ENCODE measurements at places on chromosomes 7 and 10. TPM values are rescaled to one million over a fixed set of nuclear protein-coding genes. Genes with fewer than 3 reads are reported as not detected.

- no peaks in the 10 kb centered on the region for H3K27me3 ChIP-seq
- DNase-seq, result no peak
- H3K27ac ChIP-seq, result no peak overlapping the region
- H3K4me1 ChIP-seq, result no peaks in the 10 kb centered on the region
These were observed 19.7 kb downstream of the TRDMT1 start for GRCh38 chr10:17181751-17182150.

DNA sequence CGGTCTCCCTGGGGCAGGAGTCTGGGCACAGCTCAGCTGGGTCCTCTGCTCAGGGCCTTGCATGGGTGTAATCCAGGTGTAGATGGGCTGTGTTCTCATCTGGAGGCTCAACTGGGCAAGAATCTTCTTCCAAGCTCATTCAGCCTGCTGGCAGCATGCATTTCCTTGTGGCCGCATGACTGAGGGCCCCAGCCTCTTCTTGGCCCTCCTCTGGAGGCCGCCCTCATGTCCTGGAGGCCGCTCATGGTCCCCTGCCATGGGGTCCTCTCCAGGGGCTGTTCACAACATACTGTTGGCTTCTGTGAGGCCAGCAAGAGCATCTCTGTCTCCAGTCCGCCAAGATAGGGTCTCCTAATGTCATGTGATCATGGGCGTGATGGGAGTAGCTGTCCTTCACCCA lies 437.5 kb upstream of the FOXK1 start:
- H3K4me3 ChIP-seq, result no peak overlapping the region
- no peak overlapping the region for H3K27ac ChIP-seq
- no peaks in the 10 kb centered on the region for H3K27me3 ChIP-seq
- H3K36me3 ChIP-seq, result no peaks in the 10 kb centered on the region
- H3K4me1 ChIP-seq, result no peaks in the 10 kb centered on the region

DNA sequence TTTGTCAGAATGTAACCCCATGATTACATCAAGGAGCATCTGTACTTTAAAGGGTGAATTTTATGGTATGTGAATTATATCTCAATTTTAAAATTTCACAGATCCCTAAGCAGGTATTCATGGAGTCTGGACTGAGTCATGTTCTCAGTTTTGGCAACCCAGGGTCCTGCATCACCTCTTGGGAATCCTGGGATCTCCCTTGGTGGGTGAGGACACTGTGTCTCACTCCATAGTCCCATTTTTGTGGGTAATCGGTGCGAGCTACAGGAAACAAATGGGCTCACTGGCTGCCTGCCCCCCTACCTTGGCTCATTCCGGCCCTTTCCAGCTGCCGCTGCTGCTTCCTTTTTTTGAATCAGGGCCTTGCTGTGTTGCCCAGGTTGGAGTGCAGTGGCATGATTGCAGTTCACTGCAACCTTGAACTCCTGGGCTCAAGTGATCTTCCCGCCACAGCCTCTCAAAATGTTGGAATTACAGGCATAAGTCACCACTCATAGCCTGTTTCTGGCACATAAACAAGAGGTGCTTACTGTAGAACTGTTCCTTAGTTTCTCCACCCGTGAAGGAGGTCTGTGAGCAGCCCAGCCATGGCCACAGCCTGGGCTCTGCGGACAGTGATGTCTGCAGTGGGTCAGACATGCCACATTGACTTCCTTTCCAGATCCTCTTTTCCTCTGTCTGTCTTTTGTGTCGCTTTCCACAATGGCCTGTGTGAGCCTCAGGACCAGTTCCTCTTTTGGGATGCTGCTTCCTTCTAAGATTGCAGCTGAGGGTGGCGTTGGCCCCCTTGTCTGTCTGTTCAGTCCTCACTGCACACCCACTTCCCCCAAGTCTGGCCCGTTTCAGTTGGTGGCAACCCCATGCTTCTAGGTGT lies 14.5 kb downstream of the PALD1 start:
- DNase-seq, result no peak
- H3K4me3 ChIP-seq, result no peak overlapping the region
- no peak overlapping the region for H3K27ac ChIP-seq

- H3K4me1 ChIP-seq, result no peaks in the 10 kb centered on the region
- no peak for DNase-seq
- no peaks in the 10 kb centered on the region for H3K36me3 ChIP-seq
- H3K27ac ChIP-seq, result no peak overlapping the region
- no peaks in the 10 kb centered on the region for H3K27me3 ChIP-seq
These were observed 6.5 kb downstream of the OR6B1 start for GRCh38 chr7:144006692-144007042.

DNA sequence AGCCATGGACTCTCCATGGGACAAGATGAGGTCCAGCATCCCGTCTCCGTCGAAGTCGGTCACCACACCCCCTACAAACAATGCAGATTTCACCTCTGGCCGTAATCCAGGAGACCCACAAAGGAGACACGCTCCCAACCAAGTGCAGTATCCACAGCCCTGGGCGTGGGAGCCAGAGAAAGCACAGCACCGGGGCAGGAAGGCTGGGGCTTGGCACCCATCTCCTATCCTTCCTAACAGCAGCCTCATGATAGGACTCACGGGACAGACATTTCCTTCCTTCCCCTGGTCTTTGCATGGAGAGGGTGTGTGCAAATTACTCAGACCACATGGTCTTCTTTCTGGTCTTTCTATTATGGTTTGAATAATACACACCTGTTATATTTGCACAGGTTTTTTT lies 46.3 kb downstream of the GOLGA7B start:
- no peaks in the 10 kb centered on the region for H3K4me1 ChIP-seq
- H3K4me3 ChIP-seq, result no peak overlapping the region
- DNase-seq, result no peak
- no peaks in the 10 kb centered on the region for H3K36me3 ChIP-seq
- H3K27ac ChIP-seq, result no peak overlapping the region

GRCh38 chr7:94062372-94062771 lies 58.2 kb upstream of the BET1 start:
- no peaks in the 10 kb centered on the region for H3K36me3 ChIP-seq
- no peak for DNase-seq
- H3K4me1 ChIP-seq, result peaks cover 12% of the 10 kb centered on the region
- no peak overlapping the region for H3K4me3 ChIP-seq
- peaks cover 4% of the 10 kb centered on the region for H3K27me3 ChIP-seq
- no peak overlapping the region for H3K27ac ChIP-seq

DNA sequence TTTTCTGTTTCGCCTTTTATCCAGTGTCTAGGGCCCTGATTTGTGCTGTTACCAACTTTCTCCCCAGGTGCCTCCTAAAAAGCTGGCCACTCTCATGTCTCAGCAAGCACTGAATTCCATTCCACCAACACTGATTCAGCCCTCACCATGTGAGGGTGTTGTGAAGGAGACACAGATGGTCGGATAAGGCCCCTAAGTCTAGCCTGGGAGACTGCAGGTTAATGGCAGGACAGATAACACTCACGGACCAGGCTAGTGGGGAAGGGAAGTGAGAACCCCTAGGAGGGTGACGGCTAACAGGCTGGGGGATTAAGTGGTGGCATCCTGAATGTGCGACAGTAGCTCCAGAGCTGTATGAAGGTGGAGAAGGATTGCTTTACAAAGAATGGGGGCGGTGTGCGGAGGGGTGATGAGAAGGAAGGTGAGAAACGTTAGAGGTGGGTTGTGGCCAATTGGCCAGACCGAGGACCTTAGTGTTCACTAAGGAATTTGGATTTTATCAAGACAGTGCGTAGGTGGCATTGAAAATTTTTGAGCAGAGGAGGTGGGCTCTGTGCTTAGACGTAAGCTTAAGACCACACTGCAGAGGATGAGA lies 3.8 kb upstream of the DUSP5 start:
- no peak overlapping the region for H3K4me3 ChIP-seq
- peaks cover 16% of the 10 kb centered on the region for H3K4me1 ChIP-seq
- H3K27me3 ChIP-seq, result no peaks in the 10 kb centered on the region
- H3K36me3 ChIP-seq, result no peaks in the 10 kb centered on the region

GRCh38 chr10:25451401-25451800 lies 276.6 kb downstream of the GPR158 start:
- no peak overlapping the region for H3K4me3 ChIP-seq
- H3K36me3 ChIP-seq, result no peaks in the 10 kb centered on the region
- no peak overlapping the region for H3K27ac ChIP-seq
- H3K4me1 ChIP-seq, result no peaks in the 10 kb centered on the region
- no peaks in the 10 kb centered on the region for H3K27me3 ChIP-seq

DNA sequence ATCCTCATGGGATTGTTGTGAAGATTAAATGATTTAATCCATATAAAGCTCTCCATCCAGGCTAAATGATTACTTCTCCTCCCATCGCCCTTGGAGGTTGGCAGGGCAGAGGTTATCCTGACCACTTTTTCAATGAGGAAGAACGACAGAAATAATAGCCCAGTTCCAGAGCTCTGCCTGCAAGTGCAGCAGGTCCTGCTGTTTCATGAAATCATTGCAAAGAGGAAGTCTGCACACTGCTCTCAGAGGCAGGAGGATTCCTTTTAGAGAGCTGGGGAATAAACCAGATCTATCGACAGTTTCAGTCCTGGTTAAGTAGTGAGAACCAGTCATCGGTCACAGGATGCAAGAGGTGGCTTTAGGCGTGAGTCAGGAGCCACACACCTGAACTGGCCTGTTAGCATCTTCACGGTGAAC lies 25.0 kb upstream of the CDH23 start:
- DNase-seq, result no peak
- H3K4me1 ChIP-seq, result no peaks in the 10 kb centered on the region
- H3K36me3 ChIP-seq, result no peaks in the 10 kb centered on the region
- H3K27me3 ChIP-seq, result no peaks in the 10 kb centered on the region
- H3K27ac ChIP-seq, result no peak overlapping the region

DNA sequence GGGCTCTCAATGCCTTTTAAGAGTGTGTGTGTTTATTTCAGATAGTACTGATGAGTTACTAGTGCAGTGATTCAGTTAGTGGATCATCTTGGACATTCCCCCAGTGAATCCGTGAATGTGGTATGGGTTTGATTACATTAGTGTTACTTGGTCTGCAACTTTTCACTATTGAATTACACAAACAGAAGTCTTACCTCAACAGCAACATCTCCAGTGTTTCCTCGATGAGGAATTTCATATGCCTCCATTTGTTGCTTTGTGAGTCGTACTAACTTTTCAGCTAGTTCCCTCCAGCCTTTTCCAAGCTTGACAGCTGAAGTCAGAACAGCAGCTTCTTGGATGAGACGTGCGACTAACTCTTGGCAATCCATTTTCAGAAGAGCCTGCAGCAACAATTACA lies 63.2 kb downstream of the MACC1 start:
- no peaks in the 10 kb centered on the region for H3K4me1 ChIP-seq
- H3K27ac ChIP-seq, result no peak overlapping the region
- no peak overlapping the region for H3K4me3 ChIP-seq
- H3K27me3 ChIP-seq, result no peaks in the 10 kb centered on the region
- DNase-seq, result no peak
- no peaks in the 10 kb centered on the region for H3K36me3 ChIP-seq

DNA sequence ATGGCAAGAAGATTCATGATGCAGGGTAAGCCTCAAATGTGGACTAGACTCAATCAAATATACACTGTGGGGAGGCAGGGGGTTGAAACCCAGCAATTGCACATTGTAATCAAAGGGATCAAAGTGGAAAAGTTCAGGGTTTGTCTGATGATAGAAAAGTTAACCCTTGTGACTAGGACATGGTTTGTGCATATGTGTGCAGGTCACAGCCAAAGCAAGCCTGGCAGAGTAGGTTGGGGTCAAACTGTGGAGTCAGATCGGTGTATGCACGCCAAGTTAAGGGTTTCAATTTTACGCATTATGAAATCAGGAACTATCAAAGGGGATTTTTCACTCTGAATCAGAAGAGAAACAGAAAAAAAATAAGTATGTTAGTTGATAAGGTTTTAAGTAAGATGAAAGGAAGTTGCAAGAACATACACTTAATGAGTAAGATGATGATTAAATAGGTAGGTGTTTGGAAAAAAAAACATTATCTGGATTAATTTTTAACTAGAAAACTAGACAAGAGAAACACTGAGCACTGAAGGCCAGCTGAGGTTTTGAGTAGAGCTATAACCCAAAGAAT lies 188.3 kb downstream of the DGKB start:
- no peak overlapping the region for H3K27ac ChIP-seq
- no peak for DNase-seq
- H3K36me3 ChIP-seq, result no peaks in the 10 kb centered on the region
- H3K27me3 ChIP-seq, result no peaks in the 10 kb centered on the region
- H3K4me3 ChIP-seq, result no peak overlapping the region

DNA sequence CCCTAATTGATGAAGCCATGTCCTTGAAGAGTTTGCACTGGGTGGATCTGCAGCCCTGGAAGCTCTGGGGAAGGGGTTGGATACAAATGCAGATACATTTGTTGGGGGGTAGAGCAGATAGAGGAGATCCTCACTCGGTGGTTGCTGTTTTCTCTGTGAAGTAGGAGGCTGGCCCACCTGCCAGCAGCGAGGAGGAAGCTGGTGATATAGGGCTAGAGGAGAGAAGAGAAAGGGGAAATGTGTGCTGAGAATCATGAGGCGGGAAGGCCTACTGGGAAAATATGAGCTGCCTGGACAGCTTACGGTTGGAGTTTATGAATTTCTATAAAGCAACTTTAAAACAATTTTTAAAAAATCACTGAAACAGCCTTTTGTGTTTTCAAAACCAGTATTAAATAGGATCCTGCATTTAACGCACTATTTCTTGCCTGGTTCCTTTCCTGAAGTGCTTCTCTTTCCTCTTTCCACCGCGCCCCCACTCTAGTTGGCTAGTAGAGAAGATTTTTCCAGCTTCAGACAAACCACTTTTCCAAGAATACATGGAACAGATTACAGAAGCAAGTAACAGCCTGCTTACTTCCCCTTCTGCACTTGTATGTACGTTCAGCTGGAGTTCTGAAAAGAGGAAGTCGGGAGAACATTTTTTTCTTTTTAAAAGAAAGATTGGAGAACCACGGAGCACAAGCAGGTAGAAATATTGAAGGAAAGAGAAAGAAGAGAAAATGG lies 100.6 kb upstream of the GLCCI1 start:
- H3K4me3 ChIP-seq, result no peak overlapping the region
- DNase-seq, result no peak
- no peak overlapping the region for H3K27ac ChIP-seq

- DNase-seq, result no peak
- H3K36me3 ChIP-seq, result no peaks in the 10 kb centered on the region
- no peak overlapping the region for H3K4me3 ChIP-seq
These were observed 41.5 kb downstream of the ANKMY2 start for GRCh38 chr7:16604054-16604453.

DNA sequence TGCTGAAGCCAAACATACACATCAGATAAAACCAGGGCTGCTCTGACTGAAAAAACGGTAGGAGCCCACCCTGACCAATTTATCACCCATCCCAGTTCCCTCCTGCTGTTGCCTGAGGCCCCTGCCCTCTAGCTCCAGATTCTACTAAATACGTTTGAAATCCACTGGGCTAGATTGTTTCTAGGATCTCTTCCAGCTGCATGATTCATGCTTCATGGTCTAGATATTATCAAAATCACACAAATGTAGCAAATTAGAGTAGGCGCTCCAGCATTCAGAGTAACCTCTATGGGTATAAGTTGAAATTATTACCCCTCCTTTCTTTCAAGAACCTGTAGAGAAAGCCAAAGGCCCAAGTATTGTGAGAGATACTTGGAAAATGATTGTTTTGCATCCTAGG lies 151.2 kb upstream of the FAM13C start:
- no peak overlapping the region for H3K4me3 ChIP-seq
- DNase-seq, result no peak
- no peaks in the 10 kb centered on the region for H3K4me1 ChIP-seq

The KIAA1217 gene
- total RNA-seq, result 0.70 TPM

The FGFR2 gene
- 0.58 TPM for total RNA-seq

The TRIL gene
- total RNA-seq, result not detected

The AGBL3 gene
- total RNA-seq, result 6.2 TPM

The PPP1R17 gene
- not detected for total RNA-seq

The TUBAL3 gene
- total RNA-seq, result not detected

The FZD1 gene
- total RNA-seq, result 0.09 TPM

The TBC1D12 gene
- 0.30 TPM for total RNA-seq

The OR2A5 gene
- not detected for total RNA-seq

The STN1 gene
- 30.4 TPM for total RNA-seq
